Activated CD4-positive, alpha-beta memory T cell treated with anti-CD3 and anti-CD28 coated beads for 36 hours (primary cell): ENCODE measurements at places on chromosomes 7 and 10. TPM values are rescaled to one million over a fixed set of nuclear protein-coding genes. Genes with fewer than 3 reads are reported as not detected.

- no peak for DNase-seq
Observed at GRCh38 chr10:44510379-44511115, 125.7 kb upstream of the CXCL12 start.

DNA sequence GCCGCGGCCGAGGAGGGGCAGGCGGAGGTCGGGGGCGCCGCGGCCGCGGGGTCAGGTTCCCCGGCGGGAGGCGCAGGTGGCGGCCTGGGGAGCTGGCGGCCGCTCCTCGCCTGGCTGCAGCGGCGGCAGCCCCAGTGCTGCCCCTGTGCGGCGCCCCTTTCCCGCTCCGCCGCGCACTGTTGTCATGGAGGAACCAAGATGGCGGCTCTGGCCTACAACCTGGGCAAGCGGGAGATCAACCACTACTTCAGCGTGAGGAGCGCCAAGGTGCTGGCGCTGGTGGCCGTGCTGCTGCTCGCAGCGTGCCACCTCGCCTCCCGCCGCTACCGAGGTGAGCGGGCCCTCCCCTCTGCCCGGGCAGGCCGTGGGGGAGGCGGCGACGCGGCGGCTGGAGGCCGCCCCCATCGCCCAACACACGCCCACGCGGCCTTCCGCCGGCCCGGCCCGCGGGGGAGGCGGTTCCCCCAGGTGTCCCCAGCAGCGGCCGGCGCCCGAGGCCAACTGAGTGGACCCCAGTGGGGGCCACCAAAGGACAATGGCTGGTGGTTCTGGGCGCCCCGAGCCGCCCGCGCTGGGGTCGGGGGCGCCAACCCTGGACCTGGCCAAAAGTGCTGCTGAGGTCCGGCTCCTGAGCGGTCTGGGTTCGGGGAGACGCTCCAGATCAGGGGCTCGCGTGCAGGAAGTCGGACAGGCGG is 425 bp downstream of the CASD1 start:
- DNase-seq: peak; percentile 71

- no peak for DNase-seq
Observed at GRCh38 chr7:155930527-155930926, 118.3 kb upstream of the SHH start.

ZNF786 gene
- total RNA-seq: 6.1 TPM

OPN1SW gene
- total RNA-seq: not detected

GRCh38 chr7:123844712-123845219 is at the start of gene HYAL4:
Gene HYAL4 (plus strand): TSS chr7:123845169. CDS start chr7:123868274, 23,105 bp downstream.
- no peak for DNase-seq

PWWP2B gene
- 3.1 TPM for total RNA-seq

CDK14 gene
- total RNA-seq: not detected

- no peak for DNase-seq
Observed at GRCh38 chr10:35887685-35888084, 245.6 kb upstream of the FZD8 start.

GRCh38 chr10:86285136-86285790 is 81.3 kb downstream of the GRID1 start:
- DNase-seq: no peak

TOMM7 gene
- 279 TPM for total RNA-seq

TMEM140 gene
- total RNA-seq: 10.0 TPM

DNA sequence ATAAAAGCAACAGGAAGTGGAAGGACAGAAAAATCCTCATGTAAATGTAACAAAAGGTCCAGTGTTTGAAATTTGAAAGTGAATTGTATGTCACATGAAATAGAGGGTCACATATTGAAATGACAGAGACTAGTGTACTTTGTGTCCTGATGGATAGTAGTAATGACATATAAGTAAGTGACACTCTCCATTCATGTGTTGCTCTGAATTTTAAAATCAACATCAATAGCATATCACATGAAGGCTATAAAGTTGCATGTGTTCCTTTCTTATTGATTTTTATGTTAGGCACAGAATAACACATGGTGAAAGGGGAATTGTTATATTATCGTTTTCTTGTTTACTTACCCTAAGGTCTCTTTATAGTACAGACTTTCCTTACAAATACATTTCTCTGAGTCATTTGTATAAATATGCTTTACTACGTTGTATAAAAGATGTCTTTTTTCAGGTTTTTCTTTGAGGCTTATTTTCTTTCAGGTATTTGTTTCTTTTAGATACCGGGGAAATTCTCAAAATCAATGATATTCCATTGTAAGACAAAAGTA is 104.6 kb upstream of the CACNA2D1 start:
- DNase-seq: no peak

GRCh38 chr10:42650374-42650773 is 12.0 kb upstream of the ZNF33B start:
- DNase-seq: no peak

DNA sequence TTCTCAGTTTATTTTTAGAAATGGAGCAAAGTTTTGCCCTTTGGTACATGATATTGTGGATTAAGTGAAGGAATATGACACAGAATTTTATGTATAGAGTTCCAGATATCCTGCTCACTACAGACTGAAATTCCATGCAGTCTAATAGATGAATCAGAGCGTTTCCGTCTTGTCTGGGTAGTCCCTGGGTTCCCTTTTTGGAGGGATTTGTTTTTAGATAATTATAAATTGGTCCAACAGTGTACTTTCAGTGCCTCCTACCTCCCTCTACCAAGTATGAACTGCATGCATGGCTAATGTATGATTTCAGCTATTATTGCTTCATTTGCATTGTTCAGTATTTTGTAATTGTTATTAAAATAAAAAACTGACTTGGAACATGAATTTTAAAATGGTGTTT is 74.4 kb downstream of the SEPTIN7 start:
- DNase-seq: no peak

DNA sequence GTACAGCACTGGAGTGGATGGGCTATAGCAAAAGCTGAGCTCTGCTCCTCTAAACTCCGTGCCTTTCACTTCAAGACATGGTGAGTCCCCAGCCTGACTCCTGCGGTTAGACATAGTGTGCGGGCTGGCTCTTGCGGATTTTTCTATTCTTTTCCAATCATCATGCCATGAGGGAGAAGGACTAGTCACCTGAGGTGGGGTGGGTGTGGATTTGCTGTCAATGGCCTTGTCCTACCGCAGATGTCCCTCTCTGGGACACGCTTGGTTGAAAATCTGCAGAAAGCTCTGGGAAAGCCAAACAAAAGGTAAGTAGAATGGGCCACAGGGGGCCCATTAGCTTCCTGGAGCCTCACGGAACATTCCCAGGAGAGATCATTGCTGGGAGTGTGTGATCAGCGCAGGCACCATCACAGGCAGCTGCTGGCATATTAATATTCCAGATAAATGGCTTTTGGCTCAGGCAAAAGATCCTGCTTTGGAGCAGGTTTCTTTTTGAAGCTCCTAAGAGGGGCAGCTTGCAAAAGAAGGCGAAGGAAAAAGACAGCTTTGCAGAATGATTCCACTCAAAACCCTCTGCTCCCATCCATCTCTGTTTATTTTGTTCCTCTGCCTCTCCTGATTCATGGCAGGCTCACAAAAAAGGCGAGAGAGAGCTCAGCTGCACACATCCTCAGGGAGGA is 509.0 kb upstream of the ZMIZ1 start:
- DNase-seq: no peak

DNA sequence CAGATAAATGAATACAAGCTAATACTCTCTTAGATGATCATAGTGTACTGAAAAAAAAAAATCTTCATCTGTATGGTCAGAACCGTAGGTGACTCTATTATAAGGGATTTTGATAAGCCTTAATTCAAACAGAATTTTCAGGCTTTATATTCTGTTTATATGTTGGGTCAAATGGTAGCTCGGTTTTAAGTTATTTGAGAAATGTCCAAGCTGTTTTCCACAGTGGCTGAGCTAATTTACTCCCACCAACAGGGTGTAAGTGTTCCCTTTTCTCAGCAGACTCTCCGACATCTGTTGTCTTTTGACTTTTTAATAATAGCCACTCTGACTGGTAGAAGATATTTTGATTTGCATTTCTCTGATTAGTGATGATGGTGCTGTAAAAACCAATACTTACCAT is 328.8 kb upstream of the MAGI2 start:
- DNase-seq: no peak

- DNase-seq: no peak
Observed at GRCh38 chr7:135320268-135320667, 86.6 kb downstream of the STRA8 start.

DNA sequence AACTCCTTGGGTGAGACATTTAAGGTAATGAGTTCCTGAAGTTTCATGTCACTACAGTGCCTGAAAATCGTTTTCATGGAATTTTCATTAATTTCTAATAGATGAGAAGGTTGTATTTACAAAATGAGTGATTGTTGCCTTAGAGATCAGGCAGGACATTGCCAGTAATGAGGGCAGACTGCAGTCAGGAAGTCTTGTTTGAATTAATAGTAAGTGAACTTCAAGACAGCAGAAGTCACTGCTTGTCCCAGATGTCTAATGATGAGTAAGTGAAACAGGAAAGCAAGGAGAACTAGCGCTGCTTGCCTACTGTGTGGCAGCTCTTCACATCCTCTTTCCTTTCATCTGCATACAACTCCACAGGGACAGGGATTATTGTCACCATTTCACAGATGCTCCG is 237.4 kb downstream of the BAMBI start:
- DNase-seq: no peak

ABCC2 gene
- total RNA-seq: 0.57 TPM

DNA sequence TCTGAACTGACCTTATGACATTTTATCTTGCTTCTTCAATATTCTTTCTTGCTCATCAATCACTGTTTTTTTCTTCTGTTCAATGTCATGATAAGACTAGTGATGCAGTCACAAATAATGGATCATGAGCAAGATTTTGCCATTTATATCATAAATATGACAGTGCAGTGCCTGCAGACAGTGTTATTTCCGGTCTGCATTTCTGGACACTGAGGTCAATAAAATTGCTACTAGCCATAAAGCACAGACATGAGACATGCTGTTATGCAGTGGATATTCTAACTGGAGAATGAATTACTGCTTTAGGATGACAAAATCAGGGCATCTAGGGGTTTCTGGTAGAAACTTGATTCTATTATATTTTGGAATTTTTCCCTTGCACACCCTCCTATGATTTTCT is 1509.7 kb upstream of the LRRTM3 start:
- no peak for DNase-seq

- DNase-seq: no peak
Observed at GRCh38 chr7:2934984-2935740, 91.1 kb upstream of the GNA12 start.

GRCh38 chr10:91909117-91909677 is at the start of gene FGFBP3:
Gene FGFBP3 (minus strand): TSS chr10:91909486. CDS start chr10:91908969, 517 bp downstream.
- peak; percentile 58 for DNase-seq

DNA sequence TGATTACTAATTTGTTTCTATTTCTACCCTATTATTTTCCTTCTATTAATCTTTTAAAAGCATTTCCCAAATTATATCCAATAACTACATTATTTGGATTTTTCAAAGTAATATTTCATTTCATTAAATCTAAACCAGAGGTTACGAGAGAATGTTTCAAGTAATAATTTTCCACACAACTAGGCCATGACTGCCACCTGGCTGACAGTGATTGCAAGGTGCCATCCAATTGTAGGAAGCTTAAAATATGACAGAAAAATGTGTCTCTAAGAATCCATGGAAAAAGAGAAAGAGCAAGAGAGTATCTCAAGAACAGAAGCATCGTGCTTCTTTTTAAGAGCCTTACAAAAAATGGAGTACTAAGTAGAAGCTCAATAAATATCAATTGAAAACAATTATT is 48.7 kb downstream of the TPK1 start:
- DNase-seq: no peak

GRCh38 chr10:44334621-44335184 is 50.2 kb downstream of the CXCL12 start:
- no peak for DNase-seq

FBXO24 gene
- 2.6 TPM for total RNA-seq

GPRIN2 gene
- not detected for total RNA-seq

DNA sequence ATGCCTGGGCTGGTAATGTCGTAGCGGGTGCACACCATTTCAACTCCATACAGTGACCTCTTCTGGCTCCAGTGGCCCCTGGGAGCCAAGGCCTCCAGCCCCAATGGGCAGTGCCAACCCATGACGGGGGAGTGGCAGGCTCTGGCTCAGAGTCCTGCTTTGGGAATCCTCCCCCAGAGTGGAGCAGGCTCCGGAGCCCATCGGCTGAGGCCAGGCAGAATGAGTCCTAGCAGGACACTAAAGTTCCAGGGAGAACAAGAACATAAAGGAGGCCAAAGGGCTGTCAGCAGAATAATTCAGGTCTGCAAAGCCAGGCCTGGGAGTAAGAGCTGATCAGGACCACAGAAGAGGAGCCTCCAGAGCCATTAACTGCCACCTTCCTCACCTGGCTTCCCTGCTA is 33.3 kb downstream of the LBX1 start:
- DNase-seq: no peak

- DNase-seq: no peak
Observed at GRCh38 chr10:34249634-34250033, 565.5 kb downstream of the PARD3 start.

DNA sequence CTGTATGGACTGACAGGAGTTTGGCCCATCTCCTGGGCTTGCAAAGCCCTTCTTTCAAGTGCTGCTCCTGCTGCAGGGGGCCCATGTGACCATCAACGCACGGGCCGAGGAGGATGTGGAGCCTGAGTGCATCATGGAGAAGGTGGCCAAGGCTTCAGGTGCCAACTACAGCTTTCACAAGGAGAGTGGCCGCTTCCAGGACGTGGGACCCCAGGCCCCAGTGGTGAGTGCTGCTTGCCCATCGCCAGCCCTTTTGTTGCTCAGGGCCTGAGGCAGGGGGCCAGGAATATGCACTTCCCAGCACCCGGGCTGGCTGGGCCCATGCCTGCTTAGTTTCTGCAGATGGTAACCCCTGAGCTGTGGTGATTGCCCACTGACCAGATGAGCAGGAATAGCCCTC is 8.7 kb downstream of the PGAM2 start:
- DNase-seq: peak; percentile 6

GRCh38 chr10:123194056-123194455 is 39.9 kb downstream of the BUB3 start:
- no peak for DNase-seq

DNA sequence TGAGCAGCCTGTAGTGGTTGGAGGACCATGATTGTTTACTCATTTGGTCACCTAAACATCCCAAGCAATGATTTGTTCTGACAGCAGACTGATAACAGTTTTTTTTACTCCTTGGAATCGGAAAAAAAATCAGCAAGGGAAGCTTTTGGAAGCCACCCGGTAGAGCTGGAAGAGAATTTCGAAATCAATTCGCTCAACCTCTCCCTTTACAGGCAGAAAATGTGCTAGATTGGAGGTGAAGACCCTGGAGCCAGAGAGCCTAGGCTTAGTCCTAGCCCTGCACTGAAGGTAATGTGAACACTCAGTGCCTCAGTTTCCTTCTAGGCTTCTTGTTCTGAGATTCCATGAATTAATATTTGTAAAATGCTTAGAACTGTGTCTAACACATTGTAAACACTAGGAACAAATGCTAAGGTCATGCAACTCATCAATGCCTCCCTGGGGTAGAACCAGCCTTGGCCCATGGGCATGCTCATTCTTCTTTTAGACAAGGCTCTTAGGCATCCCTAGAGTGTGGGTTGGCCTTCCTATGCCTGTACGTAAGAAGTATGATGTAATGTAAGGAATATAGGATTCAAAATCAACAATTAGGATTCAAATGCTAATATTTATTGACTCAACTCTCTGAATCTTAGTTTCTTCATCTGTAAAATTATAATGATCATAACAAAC is 52.7 kb downstream of the MET start:
- no peak for DNase-seq

GSTO2 gene
- total RNA-seq: 2.3 TPM

- DNase-seq: peak; percentile 82
Observed at GRCh38 chr7:2719007-2719406, 31.0 kb downstream of the AMZ1 start.

RTKN2 gene
- 5.9 TPM for total RNA-seq

- no peak for DNase-seq
Observed at GRCh38 chr7:127876393-127876792, 154.8 kb downstream of the LRRC4 start.

SEMA3A gene
- 0.59 TPM for total RNA-seq

- no peak for DNase-seq
Observed at GRCh38 chr7:43470110-43470509, 112.8 kb upstream of the STK17A start.
